ENCODE measurements at places on chromosomes 6 and 20. TPM values are rescaled to one million over a fixed set of nuclear protein-coding genes. Genes with fewer than 3 reads are reported as not detected.

DNA sequence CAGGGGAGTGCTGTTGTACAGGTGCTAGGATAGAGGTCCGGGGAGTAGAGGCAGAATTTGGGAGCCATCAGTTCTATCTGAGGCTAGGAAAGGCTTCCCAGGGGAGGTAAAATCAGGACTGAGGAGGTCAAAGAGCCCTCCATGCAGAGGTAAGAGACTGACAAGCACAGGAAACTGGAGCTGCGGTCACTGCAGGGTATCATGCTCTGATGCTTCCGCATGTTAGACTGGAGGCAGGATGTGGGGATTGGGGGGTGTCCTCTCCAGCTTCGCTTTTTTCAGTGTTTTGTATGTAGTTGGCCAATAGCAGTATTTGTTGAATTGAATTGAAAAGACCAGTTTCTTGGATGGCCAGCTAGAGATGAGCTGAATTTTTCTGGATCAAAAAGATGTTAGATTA, 87.8 kb downstream of the SLC22A3 start:
- no peak for DNase-seq

- no peak for DNase-seq
Measured at GRCh38 chr6:103534095-103534494, 1325.6 kb downstream of the HACE1 start.

- no peak for DNase-seq
Measured at GRCh38 chr6:158677906-158678578, 28.2 kb downstream of the SYTL3 start.

DNA sequence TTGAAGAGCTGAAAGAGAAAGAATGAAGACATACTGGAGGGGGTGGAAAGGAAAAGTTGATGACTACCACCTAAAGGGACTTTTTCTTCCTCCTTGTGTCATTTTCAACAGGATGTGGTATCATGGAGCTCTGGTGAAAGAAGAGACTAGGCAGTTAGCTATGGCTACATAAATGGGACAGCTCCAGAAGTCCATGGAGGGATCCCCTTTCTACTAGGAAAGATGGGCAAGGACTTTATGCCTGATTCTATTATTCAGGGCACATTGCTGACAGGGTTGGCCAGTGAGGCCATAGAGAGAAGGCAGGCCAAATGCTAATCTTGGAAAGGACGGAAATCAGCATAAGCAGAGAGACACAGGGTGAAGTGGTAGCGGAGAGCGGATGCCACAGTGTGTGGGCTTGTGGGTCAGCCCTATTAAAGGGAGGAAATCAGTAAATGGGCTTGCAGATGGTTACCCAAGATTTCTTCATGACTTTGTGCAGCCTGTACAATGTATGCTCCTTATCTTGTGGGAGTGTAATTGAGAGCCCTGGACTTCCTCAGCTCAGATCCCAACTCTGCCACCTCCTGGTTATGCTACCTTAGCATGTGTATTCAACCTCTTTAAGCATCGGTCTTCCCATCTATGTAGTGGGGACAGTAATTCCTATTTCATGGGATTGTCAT, 77.4 kb upstream of the TMEM170B start:
- no peak for DNase-seq

- no peak for DNase-seq
Measured at GRCh38 chr20:63121246-63121645, 94.7 kb downstream of the YTHDF1 start.

DNA sequence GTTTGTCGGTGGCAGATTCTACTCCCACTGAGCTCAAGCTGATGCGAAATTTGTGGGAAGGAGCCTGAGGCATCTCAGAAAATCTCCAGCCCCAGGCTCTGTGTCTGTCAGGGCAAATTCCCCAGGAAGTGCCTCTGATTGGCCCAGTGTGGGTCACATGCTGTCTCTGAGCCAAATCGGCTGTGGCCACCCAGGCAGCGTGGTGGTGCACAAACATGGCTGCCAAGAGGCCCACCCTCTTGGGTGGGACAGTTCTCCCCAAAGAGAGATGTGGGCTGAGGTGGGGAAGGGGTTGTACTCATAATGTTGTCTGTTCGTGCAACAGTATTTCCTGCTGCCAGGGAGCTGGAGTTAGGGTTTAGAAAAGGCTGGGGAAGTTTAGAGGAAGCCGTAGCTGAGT, 130.6 kb downstream of the BMP7 start:
- DNase-seq: no peak

GRCh38 chr6:31651602-31652191, 764 bp downstream of the BAG6 start:
- peak; percentile 84 for DNase-seq

- DNase-seq: no peak
Measured at GRCh38 chr20:23149623-23150279, 63.6 kb upstream of the CD93 start.

DNA sequence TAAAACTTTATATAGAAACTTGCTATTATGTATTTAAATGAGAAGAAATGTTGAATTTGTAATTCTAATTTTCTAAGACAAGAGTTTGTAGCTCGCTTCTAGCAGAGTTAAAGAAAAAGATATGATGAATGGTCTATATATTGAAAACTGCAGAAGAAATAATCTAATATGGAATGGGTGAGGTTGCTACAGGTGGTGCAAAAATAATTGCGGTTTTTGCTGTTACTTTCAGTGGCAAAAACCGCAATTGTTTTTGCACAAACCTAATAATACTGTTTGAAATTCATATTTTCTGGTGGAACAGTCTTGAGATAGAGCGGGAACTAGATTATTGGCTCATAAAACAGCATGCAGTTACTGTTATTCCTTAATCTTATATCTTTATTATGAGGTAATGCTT, 23.9 kb downstream of the EYA4 start:
- DNase-seq: no peak

GRCh38 chr6:134111062-134111677, 58.7 kb upstream of the SLC2A12 start:
- DNase-seq: no peak

DNA sequence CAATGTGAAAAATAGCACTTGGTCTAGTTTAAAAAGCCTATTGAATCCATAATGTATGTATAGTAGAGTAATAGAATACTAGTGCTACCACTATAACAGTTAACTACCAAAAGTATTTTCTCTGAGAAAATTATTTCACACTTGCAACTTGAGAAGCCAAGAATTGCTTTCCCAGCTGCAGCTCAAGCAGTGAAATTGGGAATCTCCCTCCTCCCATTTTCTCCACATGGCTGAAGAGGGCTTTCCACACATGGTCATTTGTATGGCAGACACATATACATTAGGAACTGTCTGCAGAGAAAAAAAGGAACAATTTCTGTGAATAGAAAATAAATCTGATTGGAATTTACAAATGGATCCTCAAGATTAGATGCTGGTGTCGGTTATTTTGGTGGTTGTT, 34.5 kb downstream of the TOMM6 start:
- DNase-seq: no peak

DNA sequence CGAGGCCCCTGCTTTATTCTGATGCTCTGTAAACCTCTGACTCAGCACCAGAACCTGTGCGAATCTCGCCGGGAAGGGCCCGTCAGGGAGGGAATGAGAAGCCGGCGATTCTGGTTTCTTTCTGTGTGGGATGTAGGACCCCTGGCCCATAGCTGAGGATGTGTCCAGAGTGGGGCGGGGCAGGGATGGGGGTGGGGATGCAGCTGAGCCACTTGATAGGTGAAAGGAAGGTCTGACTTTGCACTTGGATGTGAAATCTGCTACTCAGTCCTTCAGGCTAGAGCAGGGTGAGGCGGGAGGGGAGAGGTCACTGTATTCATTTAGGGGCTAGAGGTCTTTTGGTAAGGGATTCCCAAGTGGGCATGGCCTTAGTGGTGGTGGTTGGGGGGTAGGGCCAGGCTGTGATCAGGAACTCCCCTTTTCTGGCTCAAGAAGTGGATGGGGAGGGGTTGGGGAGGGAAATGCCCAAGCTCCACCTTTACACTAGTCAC, 2.3 kb downstream of the TOX2 start:
- DNase-seq: no peak

GRCh38 chr6:111957623-111958315, 84.5 kb upstream of the FYN start:
- no peak for DNase-seq

GRCh38 chr20:19381947-19382346, 169.5 kb downstream of the SLC24A3 start:
- no peak for DNase-seq

DNA sequence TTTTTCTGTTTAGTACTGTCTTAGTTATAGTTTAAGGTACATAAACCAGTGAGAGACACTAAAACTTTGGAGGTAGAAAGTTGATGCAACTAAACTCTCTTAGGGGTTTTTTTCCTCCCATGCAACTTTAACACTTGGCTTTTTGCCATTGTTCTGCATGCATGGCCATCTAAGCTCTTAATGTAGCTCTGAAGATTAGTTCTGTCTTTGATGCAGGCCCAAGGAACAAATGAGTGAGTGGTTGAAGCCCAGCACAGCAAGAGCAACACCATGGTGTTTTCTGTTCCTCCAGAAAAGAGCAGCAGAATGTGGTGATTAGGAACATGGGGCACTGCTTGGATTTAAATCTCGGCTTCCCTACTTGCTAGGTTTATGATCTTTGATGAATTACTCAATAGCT, 89.3 kb downstream of the L3MBTL3 start:
- no peak for DNase-seq

The GCLC gene
- total RNA-seq: 39.5 TPM

The HLA-DOA gene
- 1.8 TPM for total RNA-seq

The C20orf96 gene
- 4.6 TPM for total RNA-seq

The REM1 gene
- total RNA-seq: 0.60 TPM
